ENCODE measurements at places on chromosomes 3 and 15.

DNA sequence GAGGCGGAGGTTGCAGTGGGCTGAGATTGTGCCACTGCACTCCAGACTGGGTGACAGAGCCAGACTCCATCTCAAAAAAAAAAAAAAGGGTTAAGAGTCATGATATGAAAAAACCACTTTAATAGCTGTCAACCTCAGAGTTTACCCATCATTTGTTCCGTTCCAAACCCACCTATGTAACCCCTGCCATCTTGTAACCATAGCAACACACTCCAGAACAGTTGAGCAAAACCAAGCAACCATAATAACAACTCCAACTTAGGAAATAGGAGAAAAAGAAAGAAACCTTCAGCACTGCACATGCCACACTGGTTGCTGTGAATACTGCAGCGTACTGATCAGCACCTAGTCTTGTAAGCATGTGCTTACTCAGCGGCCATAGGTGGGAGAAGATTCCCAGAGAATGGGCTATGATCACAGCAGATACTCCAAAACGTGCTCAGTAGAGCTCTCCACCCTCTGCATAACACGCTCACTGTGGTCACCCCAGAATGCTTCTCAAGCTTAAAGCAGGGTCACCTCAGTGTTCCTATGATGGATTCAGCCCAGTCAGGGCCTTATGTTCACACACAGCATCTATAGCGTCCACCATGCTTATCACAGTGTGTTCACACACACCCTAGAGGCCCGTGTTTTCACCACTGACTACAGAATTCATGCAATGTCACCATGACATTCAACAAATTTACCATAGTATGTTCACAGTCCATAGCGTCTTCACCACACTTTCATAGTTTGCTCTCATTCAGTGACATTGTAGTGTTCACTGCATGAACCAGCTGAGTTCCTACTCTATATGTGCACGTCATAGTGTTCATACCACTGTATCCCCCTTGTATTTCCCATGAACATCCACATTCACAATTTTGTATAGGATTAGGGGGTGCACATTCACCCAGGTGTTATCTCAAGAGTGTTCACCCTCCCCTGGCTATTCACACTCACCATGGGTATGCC, 6.5 kb upstream of the CILP start:
- DNase-seq: no peak

GRCh38 chr15:56996746-56997470, 78.5 kb downstream of the TCF12 start:
- DNase-seq: no peak

DNA sequence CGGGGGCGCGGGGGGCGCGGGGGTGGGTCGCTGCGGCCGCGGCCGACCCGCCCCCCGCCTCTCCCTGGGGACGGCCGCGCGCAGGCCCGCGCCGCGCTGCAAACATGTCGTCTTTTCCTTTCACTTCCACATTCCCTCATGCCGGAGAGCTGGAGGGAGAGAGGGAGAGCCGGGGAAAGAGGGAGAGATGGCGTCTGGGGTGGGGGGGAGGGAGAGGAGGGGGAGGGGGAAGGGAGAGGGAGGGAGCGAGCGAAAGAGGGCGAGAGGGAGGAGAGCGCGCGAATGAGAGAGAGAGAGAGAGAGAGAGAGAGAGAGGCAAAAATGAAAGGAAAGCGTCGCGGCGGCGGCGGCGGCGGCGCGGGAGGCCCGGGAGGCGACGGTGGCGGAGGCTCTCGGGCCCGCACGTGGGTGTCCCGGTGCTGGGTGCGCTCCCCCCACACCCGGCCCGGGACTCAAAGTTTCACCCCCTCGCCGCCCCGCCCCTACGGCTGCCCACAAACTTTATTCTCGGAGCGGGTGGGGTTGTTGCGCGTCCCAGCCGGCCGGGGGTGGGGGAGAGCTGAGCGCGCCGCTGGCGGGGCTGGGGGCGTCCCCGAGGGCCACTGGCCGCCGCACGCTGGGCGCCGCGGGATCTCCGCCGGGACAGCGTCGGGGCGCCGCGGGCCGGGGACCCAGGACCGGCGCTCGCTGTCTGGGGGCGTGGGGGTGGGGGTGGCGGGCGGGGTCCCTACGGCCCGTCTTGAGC, 731 bp downstream of the ZNF710 start:
- DNase-seq: peak; percentile 82

GRCh38 chr3:17985658-17986347, 243.4 kb upstream of the TBC1D5 start:
- DNase-seq: no peak

Data from hepatocyte (in vitro differentiated cells).